ENCODE measurements at places on chromosomes 1 and 21. TPM values are rescaled to one million over a fixed set of nuclear protein-coding genes. Genes with fewer than 3 reads are reported as not detected.

DNA sequence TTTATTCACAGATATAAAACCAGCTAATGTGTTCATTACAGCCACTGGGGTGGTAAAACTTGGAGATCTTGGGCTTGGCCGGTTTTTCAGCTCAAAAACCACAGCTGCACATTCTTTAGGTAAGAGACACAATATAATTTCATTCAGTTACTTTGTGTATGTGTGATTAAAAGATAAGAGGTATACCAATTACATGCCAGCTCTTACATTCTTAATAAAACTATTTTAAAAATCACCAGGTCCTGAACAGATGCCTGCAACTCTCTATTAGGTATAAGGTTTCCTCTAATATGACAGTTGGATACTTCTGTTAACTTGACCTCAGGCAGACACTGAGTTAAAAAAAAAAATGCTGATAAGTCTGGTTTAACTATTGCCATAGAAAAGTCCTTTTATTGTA, 122.1 kb downstream of the NEK7 start:
- no peak for DNase-seq

DNA sequence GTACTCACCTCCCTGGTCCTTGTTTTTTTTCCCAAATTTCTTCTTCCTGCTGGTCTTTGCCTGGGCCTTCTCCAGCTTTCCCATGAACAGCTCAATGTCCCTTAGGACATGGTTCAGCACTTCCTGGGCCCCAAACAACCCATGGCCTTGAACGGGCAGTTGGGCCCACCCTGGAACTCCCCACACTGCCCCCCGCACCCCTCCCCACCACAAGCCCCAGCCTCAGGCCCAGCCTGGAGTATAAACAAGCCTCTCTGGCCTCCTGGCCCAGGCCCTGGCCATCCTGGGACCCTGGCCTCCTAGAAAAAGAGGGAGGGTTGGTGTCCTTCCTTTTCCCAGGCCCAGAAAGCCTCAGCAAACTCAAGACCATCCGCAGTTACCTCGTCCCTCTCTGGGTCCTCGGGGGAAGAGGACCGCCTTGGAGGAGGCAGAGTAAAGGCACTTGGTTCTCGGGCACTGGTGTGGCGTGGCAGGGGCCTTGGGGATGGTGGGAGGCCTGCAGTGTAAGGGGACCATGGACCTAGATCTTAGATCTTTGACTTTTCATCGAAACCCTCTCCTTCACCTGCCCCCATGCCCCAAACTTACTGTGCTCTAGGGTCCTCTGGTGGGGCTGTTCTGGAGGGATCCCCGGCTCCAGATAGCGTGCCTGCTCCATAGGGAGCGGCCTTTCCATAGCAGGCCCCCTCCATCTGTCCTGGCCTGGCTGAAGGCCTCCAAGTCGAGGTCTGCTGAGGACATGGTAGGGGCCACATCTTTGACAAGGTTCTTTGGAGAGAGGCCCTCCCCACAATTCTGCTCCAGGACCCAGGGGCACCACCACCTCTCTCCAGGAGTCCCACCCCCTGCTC, 5.6 kb downstream of the EPS8L3 start:
- no peak for DNase-seq

DNA sequence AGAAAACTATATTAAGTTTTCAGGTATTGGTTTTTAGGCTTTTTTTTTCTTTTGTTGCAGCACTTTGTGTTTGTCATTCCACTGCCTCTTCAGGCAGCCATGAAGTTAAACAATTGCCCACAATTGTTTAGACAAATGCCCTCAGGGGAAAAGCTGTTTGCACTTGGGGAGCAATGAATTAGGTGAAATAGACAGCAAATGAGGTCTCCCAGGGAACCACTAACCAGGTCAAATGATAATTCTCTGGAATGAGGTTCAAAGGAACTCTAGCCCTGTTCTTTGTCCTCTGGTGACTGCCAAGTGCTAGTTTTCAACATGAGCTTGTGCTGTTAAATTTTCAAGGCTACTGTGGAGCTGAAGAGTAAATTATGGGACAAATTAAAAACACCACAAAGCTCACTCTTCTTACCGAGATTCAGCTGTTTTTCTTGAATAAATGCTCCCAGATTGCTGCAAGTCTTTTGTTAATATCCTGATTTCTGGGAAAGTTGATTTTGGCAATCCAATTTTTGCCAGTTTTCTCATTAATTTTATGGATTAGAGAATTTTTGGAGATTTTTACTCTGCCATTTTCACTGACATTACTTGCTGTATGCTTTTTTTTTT, 15.1 kb upstream of the MAB21L3 start:
- no peak for DNase-seq

DNA sequence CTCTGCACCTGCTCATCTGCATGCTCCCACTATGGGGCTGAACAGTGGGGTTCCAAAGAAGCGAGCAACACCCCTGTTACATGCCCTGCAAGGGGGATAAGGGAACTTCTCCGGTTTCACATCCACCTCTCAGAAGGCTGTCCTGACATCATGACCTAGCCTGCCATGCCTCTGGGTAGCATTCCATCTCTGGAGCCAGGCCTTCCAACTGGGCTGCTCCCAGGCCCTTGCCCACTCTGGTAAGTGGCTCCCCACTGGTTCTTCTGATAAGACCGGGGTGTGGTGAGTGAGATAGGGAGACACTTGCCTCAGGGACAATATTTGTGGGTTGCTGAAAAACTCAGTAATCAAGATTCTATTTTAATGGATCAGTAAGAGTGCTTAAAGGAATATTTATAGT, 57.8 kb downstream of the KCNJ15 start:
- DNase-seq = no peak

- DNase-seq = no peak
Measured at GRCh38 chr1:216054600-216054999, 368.6 kb downstream of the USH2A start.

The STX12 gene
- 53.7 TPM for polyA plus RNA-seq

The SPRR2G gene
- not detected for polyA plus RNA-seq
